NCI-H2029 treated with DMSO at 0.1 percent for 48 hours (cell line): ENCODE measurements at places on chromosomes 2 and 18.

DNA sequence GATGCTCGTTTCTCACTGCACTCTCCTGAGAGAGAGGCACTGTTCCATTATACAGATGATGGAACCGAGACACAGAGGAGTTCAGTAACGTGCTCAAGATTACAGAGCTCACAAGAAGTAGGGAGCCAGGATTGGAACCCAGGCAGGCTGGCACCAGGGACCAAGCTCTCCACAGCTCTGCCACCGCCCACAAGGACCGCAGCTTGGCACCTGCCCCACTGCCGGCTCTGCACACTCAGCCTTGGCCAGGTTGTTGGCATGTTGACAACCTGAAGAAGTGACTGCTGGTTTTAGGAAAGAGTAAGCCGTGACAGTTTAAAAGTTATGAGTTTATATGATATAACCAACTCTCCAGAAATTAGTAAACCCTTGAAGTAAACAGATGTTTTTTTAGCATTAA lies 48.0 kb upstream of the ITM2C start:
- no peak for DNase-seq

GRCh38 chr2:144229296-144229695 lies 290.6 kb downstream of the ZEB2 start:
- DNase-seq, result no peak

DNA sequence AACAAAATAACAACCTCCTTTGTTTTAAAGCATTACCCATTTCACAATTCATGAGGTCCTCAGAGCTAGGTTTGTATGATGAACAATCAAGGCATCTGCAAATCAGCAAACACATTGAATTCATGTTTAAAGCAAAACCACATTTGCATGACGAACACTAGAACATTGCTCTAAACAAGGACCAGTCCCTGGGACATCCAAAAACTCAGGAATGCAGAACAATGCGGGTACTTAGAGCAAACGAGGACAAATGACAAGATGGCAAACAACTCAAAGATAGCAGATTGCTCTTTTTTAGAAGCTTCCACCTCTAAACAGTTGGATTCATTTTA lies 45.7 kb upstream of the RALBP1 start:
- DNase-seq, result no peak

DNA sequence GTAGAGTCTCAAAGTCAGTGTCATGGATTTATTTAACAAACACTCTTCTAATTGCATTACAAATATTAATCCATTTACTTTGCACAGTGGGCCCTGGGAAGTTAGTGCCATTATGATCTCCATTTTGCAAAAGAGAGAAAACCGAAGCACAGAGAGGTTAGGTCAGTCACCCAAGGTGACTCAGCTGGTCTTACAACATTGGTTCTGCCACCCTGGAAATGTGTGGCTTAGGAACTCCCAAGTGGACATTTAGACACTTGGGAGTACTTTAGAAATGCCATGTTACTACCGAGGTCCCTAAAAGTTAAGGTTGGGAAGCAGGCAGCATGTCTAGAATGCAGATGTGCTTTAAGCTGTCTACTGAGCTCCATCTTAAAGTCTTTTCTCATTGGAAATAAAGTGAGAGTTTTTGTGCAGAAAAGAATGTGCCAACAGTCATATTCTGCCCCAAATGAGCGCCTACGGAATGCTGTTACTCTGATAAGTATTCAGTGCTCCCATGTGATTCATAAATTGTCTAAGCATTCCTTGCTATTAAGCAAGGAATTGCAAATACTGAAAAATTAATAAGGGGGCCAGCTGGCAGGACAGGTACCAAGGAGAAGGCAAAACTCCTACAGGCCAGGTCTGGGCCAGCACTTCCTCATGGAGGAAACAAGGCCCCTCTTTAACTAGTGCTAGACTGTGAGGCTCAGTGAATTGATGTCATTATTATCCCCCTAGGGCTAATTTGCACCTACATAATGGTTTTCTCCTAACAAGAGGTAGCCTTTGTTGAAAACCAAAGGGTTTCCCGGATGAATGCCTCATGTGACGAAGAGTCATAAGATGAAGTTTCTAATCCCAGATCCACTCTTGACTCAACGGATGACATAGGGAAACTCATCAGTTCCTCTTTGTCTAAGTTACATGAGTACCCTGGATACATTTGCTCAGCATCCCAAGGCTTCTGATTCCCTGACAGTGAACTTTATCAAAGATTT lies 16.3 kb downstream of the NRP2 start:
- no peak for DNase-seq

DNA sequence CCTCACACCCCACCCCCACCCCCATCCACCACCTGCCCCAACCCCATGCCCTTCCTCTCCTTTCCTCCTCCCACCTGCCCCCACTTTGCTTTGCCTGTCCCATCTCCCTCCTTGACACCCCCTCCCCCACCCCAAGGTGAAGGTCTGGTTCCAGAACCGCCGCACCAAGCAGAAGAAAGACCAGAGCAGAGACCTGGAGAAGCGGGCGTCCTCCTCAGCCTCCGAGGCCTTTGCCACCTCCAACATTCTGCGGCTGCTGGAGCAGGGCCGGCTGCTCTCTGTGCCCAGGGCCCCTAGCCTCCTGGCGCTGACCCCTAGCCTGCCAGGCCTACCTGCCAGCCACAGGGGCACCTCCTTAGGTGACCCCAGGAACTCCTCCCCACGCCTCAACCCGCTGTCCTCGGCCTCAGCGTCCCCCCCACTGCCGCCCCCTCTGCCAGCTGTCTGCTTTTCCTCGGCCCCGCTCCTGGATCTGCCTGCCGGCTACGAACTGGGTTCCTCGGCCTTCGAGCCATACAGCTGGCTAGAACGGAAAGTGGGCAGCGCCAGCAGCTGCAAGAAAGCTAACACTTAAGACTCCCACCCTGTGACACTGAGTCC lies 3.0 kb upstream of the ATP6V1B1 start:
- DNase-seq, result no peak

DNA sequence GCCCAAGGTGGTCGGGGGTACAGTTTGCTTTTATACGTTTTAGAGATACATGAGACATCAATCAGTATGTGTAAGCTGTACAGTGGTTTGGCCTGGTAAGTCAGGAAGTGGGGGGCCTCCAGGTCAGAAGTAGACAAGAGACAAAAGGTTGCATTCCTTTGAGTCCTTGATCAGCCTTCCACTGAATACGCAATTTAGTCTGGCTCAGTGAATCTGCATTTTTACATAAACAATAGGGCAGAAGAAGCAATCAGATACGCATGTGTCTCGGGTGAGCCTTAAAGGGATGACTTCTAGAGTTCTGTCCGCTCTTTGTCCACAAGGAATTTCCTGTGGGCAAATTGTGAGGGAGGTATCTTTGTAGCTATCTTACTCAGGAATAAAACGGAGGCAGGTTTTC lies 87.2 kb downstream of the SOWAHC start:
- no peak for DNase-seq

- DNase-seq, result no peak
Measured at GRCh38 chr2:88181511-88181910, 11.4 kb downstream of the THNSL2 start.

- no peak for DNase-seq
Measured at GRCh38 chr2:127953128-127953718, 67.5 kb upstream of the AMMECR1L start.

GRCh38 chr2:96145036-96145847 lies at the start of gene DUSP2:
DUSP2 (minus strand) TSS chr2:96145440; CDS start chr2:96145354, 86 bp downstream.
- DNase-seq, result no peak

DNA sequence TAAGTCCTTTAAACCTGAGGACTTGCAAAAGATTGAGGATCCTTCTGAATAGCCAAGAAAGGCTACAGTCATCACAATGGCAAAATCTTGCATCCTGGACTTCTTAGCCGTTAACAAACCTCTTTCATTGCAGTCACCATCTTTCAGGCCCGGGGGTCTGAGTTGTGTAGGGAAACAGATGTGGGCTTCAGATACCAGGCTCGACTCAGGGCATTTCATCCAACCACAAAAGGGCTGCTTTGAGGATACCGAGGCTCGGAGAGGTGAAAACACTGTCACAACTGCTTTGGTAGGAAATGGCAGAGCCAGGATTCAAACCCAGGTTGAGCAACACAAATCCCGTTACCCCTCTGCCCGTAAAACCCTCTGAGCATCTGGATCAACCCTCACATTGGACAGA lies 147.4 kb downstream of the TFCP2L1 start:
- DNase-seq, result no peak

DNA sequence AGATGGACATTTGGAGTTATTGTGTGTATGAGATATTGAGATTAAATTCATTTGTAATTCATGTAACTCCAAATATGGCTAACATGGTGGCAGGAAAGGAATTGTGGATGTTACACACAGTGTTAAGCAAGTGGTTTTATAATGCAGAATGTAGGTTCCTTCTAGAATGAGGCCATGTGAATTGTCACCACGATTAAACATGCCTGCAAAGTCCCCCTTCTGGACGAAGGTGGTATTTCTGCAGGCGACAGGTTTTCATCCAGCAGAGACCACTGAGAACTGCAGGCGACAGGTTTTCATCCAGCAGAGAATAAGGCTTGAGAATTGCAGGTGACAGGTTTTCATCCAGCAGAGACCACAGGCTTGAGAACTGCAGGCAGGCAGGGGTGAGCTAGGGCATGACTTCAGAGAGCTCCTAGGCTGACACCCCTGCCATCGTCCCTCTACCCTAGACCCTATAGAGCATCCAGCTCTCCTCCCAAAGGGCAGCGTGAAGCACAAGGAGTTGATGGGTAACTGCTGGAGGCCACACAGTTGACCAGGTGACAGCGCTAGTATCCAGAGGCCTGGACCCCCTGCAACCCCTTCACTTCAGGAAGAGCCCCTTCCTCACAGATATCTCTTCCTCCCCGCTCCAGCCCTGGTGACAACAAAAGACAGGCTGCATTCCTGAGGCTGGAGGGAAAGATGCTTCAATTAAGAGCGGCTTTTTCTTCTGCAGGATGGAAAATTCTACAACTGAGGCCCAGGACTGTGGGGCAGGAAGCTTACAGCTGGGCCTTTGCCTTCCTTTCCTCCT lies 175.8 kb downstream of the LOXHD1 start:
- no peak for DNase-seq

DNA sequence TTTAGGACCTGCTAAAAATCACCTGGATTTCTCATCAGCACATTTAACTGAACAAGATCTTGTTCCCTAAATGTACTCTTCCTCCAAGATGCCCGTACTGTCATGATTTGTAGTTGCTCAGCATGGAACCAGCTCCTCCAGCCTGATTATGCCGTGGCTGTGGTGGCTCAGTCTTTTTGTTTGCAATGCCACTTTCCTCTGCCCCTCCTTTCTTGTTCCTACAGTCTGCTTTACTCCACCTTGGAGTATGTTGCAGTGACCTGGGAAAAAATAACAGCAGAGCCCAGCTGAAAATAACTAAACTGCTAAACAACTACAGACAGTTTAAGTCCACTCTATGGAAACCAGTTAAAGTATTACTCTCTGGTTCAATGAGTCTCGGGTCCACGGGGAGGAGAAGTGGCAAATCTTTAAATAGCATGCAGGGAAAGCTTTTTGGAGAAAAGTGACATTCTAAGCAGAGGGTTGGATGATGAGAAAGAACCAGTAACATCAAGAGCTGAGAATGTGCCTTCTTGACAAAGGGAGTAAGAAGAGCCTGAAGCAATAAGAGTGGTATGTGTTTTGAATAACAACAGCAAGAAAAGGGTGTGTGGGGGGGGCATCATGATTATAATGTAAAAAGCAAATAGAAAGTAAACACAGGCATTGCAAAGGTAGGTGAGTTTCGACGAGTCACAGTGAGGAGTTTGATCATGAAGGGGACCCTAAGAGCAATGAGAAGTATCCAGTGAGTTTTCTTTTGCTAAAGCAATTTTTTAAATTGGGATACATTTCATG lies 225.7 kb downstream of the TMX3 start:
- no peak for DNase-seq

- no peak for DNase-seq
Measured at GRCh38 chr2:96526101-96526591, 10.4 kb upstream of the ARID5A start.

DNA sequence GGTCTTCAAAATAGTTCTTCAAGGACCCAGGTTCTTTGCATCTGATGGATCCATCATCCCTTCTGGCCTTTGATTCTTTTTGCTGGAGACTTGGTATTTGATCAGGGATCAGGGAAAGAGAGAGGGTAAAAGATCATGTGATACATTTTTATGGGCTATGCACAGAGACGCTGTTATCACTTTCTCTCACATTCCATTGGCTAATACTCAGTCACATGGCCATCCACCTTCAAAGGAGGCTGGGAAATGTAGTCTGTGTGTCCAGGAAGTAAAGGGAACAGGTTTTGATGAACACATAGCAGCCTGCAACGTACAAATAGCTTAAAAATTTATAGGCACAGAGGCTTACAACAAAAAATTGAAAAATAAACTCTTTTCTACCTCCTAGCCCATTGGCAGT lies 629.6 kb upstream of the FANCL start:
- no peak for DNase-seq

GRCh38 chr2:128041561-128041960 lies 13.7 kb upstream of the SAP130 start:
- no peak for DNase-seq

- no peak for DNase-seq
Measured at GRCh38 chr2:43370146-43370545, 143.7 kb upstream of the ZFP36L2 start.

DNA sequence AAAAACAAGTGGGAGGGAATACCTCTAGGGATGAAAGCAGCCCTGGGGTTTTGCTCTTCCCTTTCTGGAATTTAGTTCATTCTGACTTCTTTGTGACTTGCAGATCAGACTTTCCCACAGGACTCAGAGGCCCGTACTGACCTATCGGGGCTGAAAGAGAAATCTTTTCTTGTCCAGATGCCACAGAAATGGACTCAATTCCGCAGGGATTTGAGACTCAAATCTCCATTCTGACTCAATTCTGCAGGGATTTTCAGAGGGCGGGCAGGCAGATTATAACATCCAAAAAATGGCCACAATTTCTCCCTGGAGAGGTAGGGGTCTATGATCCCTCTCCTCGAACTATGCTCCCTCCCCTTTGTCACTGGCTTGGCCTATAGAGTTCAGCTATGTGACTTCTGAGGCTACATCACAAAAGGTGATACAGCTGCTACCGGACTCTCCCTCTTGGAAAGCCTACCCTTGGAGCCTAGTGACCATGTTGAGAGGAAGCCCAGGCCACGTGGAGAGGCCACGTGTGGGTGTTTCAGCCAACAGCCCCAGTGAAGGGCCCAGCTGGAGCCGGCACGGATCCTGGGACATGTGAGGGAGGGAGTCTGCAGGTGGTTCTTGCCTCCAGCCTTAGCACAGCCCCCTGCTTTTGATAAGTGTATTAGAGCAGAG lies 4.8 kb upstream of the EFHD1 start:
- DNase-seq, result no peak
